NCI-H1694 (cell line): ENCODE measurements at places on chromosomes 2 and 18.

DNA sequence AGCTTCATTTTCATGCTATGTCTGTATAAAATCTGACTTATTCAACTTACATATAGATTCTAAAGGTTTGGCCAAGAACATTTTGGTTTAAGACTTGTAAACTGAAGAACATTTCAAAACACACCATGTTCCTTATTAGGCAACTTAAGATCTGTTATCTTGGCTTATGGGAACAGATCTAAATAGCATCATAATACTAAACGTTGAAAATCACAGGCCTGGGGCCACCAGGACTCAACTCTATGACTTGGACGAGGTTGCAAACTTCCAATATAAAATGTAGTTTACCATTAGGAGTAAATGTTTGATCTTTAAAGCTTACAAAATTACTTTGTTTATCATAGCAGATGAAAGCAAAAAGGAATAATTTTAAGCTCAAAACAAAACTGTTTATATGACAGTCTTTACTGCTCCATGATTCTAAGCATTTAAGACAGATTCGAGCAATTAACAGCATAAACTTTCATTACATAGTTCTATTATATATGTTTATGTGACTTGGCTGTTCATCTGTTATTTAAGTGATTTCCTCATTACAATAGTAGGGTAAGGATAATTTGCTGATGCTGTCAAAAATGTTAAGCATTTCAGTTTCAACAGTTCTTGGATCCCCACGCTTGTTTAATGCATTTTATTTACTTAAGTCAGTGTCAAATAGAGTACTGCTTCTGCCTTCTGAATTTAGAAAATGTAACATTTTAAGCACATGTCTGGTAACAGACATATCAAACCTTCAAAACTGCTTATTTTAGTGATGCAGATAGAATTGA is 8.3 kb downstream of the TCF4 start:
- DNase-seq = no peak

- DNase-seq = no peak
Measured at GRCh38 chr18:31557446-31557845, 34.2 kb upstream of the TTR start.

GRCh38 chr2:76866464-76866863 is 655.7 kb downstream of the LRRTM4 start:
- DNase-seq = no peak

- no peak for DNase-seq
Measured at GRCh38 chr2:72806280-72806945, 19.4 kb downstream of the EXOC6B start.

DNA sequence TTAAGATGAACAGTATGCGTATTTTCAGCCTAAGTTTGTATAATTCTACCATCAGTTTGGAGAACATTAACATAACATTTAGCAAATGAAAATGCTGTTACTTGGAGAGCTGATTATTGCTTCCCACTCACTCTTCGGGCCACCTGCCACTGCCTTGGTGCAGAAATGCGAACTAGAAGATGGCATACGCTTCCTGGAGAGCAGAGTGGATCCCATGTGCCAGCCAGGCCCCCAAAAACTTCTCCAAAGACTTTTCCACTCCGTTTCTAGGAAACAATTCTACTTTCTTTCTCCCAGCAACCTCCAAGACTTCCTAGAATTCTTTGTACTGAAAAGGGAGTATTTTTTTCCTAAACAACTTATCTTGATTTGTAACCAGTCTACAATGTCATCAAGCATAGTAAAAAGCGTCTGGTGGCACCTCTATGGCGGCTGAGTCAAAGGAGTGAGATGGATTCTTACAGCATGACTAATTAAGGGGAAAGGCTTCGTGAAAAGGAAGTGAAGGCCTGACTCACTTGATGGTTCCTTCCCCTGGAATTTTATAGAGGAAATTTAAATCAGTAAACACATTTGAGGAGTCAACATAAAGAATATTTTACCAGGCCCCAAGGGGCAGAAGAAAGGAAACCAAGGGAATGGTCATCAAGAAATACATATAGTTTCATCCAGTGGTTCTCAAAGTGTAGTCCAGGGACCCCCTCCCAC is 36.6 kb downstream of the FEZ2 start:
- DNase-seq = no peak

- DNase-seq = no peak
Measured at GRCh38 chr2:55999231-55999630, 75.6 kb upstream of the EFEMP1 start.
